ENCODE measurements at places on chromosomes 5 and 9.

DNA sequence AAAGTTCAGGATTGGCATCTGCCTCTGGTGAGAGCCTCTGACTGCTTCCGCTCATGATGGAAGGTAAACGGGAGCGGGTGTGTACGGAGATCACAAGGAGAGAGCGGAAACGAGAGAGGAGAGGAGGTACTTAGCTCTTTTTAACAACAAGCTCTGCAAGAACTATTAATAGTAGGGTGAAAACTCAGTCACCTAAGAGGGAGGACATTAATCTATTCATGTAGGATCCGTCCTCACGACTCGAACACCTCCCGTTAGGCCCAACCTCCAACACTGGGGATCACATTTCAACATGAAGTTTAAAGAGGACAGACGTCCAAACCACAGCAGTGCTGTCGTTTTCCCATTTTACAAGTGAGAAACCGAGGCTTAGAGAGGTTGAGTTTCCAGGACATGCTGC, 173.7 kb downstream of the SLC28A3 start:
- DNase-seq = no peak

DNA sequence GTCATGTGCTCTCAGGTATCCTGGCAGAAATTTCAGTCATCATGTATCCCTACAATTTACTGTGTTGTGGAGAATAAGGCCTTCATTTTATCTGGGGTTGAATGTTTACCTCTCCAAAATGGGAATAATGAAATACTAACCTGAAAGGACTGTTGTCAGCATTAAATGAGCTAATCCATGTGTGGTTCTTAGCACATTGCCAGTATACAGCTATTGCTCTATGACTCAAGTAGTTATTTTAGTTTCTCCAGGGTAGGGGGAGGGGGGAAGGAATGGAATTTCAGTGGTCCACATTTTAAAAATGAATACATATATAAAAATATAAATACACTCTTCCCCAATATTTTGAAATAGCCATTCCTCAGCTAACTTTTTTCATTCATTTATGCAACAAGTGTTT, 3.5 kb downstream of the PAM start:
- no peak for DNase-seq

- no peak for DNase-seq
Measured at GRCh38 chr9:80359941-80360881, 788.4 kb downstream of the TLE4 start.

DNA sequence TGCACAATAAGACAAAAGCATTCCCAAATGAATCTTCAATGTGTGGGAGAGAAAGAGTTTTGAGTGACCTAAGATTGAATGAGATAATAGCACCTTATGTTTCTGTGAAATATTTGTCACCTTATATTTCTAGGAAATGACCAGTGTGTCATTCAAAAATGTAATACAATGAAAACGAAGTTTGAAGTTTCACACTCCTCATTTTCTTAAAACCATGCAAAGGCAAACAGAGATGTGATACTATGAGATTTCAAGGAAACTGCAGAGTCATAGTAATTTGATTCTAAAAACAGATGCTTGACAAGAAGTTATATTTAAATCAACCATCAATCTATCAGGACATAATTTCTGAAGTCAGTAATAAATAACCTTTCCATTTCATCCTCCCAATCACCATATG, 13.6 kb upstream of the ABCA1 start:
- DNase-seq = no peak

- no peak for DNase-seq
Measured at GRCh38 chr9:78893774-78894401, 597.0 kb downstream of the PSAT1 start.

DNA sequence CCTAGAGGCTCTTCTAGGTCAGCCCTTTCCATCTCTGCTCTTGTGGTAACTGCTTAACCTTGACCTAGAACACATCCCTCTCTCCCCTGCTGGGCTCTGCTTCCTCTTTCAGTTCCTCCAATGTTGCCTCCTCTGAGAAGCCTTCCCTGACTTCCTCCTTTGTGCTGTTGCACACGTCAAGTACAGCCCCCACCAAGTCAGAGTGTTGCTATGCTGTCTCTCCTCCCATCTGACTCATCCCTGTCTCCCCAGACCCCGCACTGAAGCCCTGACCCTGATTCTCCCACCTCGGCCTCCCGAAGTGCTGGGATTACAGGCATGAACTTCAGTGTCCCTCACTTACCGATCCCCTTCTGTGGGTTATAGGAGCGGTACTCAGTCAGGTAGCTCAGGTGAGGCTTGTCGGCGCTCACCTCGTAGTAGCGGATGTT, 10.4 kb upstream of the TRIM14 start:
- DNase-seq = no peak

GRCh38 chr9:33187519-33188218, 20.5 kb upstream of the B4GALT1 start:
- DNase-seq = no peak
